ENCODE measurements at places on chromosomes 2 and 18. TPM values are rescaled to one million over a fixed set of nuclear protein-coding genes. Genes with fewer than 3 reads are reported as not detected.

HOXD9 gene
- 5.7 TPM for total RNA-seq

MAL gene
- total RNA-seq = 0.98 TPM

ZC3H6 gene
- total RNA-seq = 1.6 TPM

COLEC12 gene
- total RNA-seq = 1.6 TPM

TXNDC2 gene
- 0.13 TPM for total RNA-seq

RTP5 gene
- total RNA-seq = not detected

ITGA4 gene
- 37.3 TPM for total RNA-seq

DSEL gene
- 13.2 TPM for total RNA-seq

C2orf72 gene
- total RNA-seq = 0.16 TPM

DNAH6 gene
- under 0.01 TPM for total RNA-seq

CLASP1 gene
- total RNA-seq = 26.2 TPM

IL1F10 gene
- total RNA-seq = not detected

MGAT4A gene
- total RNA-seq = 0.49 TPM

QPCT gene
- 23.2 TPM for total RNA-seq

TDRD15 gene
- not detected for total RNA-seq

YIPF4 gene
- total RNA-seq = 9.1 TPM

OTOF gene
- total RNA-seq = not detected

DYNAP gene
- total RNA-seq = not detected

CFAP65 gene
- 0.13 TPM for total RNA-seq

ARHGAP25 gene
- total RNA-seq = not detected

KIF1A gene
- 2.6 TPM for total RNA-seq

ARL5A gene
- 32.4 TPM for total RNA-seq

EPB41L3 gene
- 15.0 TPM for total RNA-seq

NR4A2 gene
- total RNA-seq = 0.25 TPM

COL4A4 gene
- total RNA-seq = 0.81 TPM

CBLN2 gene
- total RNA-seq = not detected

SPEG gene
- total RNA-seq = 6.8 TPM

SLC30A3 gene
- total RNA-seq = under 0.01 TPM

SERPINB7 gene
- total RNA-seq = not detected

FOXI3 gene
- total RNA-seq = not detected

CTIF gene
- 34.1 TPM for total RNA-seq

SAP130 gene
- total RNA-seq = 18.1 TPM

BCS1L gene
- total RNA-seq = 36.7 TPM

NT5DC4 gene
- not detected for total RNA-seq

GRHL1 gene
- total RNA-seq = 1.1 TPM

GCFC2 gene
- 16.1 TPM for total RNA-seq

ADRA2B gene
- not detected for total RNA-seq

DPP10 gene
- total RNA-seq = 0.13 TPM

SLC11A1 gene
- 0.63 TPM for total RNA-seq

CHRND gene
- total RNA-seq = not detected

ABCG8 gene
- total RNA-seq = not detected

SNX17 gene
- total RNA-seq = 148 TPM

ESPNL gene
- total RNA-seq = 2.2 TPM

PLGLB1 gene
- total RNA-seq = 0.63 TPM

ANO7 gene
- 1.8 TPM for total RNA-seq

PLCL1 gene
- under 0.01 TPM for total RNA-seq

TRIB2 gene
- total RNA-seq = 9.3 TPM

IL36RN gene
- not detected for total RNA-seq

AFF3 gene
- total RNA-seq = 7.4 TPM

GNAL gene
- 4.3 TPM for total RNA-seq

LINC00305 gene
- not detected for total RNA-seq

LOXHD1 gene
- not detected for total RNA-seq

NEUROD1 gene
- total RNA-seq = not detected

CDC42EP3 gene
- 81.1 TPM for total RNA-seq

FAP gene
- total RNA-seq = 25.0 TPM

PKP4 gene
- total RNA-seq = 44.8 TPM

ITGB6 gene
- total RNA-seq = 2.6 TPM

NPPC gene
- total RNA-seq = 0.76 TPM

FBXO48 gene
- 0.33 TPM for total RNA-seq

CAVIN2 gene
- 3.0 TPM for total RNA-seq
